Temporal lobe (tissue), 4 donors: ENCODE measurements at places on chromosomes 16 and 17. TPM values are rescaled to one million over a fixed set of nuclear protein-coding genes. Genes with fewer than 3 reads are reported as not detected.

NOXO1 gene
- 0.98 TPM for total RNA-seq

MVD gene
- total RNA-seq, result 48.9 TPM

TBC1D24 gene
- 22.1 TPM for total RNA-seq

SLC39A11 gene
- 4.9 TPM for total RNA-seq

SMTNL2 gene
- total RNA-seq, result 2.5 TPM

SCNN1B gene
- total RNA-seq, result not detected

RBFOX1 gene
- 68.8 TPM for total RNA-seq

CPHXL2 gene
- total RNA-seq, result not detected

ATP6V0A1 gene
- 164 TPM for total RNA-seq

CLEC19A gene
- not detected for total RNA-seq

CACNG5 gene
- 0.98 TPM for total RNA-seq

GDPD1 gene
- total RNA-seq, result 43.3 TPM

KRT20 gene
- total RNA-seq, result 0.25 TPM

RPS2 gene
- 1,174 TPM for total RNA-seq
